ENCODE measurements at places on chromosomes 13 and 19. TPM values are rescaled to one million over a fixed set of nuclear protein-coding genes. Genes with fewer than 3 reads are reported as not detected.

DNA sequence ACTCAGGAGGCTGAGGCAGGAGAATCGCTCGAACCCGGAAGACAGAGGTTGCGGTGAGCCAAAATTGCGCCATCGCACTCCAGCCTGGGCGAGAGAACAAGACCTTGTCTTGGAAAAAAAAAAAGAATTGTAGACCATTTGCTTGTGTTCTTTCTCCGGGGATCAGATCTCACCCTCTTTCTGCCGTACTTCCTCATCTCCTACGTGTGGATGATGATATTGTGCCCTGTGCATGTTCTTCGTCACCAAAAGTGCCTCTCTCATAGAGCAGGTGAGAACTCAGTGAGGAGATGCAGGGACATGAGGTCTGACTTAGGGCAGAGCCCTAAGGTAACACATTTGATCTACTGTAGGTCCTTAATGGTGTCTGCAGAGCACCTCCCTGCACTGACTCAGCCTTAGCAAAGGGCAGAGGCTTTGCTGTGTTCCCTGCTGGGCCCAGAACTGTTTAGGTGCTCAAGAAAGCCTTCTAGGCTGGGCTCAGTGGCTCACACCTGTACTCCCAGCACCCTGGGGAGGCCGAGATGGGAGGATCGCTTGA is 1.3 kb downstream of the APOC2 start:
- DNase-seq, result no peak

DNA sequence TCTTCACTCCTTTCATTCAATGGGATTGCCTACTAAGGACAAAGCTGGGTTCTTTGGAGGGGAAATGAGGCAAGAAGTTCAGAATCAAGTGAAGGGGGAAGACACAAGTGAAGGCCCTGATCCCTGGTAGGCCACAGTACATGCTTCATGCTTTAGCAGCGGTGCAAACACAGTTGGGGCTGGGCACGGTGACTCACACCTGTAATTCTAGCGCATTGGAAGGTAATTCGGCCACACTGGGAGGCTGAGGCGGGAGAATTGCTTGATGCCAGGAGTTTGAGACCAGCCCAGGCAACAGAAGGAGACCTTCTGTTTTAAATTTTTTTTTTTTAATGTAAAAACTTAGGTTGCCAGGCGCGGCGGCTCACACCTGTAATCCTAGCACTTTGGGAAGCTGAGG is 23.4 kb upstream of the GATAD2A start:
- DNase-seq, result no peak

- DNase-seq, result no peak
These were observed 154.1 kb upstream of the MIR17HG start for GRCh38 chr13:91193358-91193757.

DNA sequence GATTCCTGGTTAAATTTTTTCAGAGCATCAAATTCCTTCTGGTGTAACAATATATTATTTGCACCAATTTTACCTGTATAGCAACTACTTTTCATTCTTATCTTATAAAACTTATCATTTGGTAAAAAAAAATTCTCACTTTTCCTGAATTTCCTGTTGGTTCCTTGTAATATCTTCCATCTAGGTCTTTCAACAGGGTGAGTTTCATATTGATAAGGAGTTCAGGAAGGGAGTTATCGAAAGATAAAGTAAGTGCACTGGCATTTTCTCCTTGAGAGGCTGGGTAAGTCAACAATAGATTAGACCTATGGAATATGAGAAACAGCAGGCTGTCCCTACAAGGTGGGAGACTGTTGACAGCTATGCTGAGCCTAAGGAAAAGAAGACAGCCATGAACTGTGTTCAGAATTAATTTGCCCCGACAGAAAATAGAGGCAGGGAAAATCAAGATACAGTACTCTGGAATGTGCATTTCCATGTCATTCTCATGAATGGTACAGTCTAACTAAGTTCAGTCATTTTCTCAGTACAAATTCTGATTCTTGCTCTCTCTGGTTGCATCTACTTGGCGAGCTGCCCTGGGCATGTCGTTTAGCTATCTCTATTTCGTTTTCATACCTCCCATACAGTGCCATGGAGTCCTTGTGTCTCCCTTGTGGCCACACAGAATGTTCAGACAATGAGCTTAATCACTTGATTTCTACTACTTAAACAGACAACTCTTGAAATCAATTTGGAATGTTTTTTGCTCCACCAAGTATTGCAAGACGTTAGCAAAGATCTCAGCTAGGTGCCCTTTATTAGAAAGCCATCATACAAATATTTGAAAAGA is 9.9 kb downstream of the IGFL1 start:
- DNase-seq, result peak; percentile 13

GRCh38 chr19:1206864-1207450 is 1.4 kb downstream of the STK11 start:
- DNase-seq, result peak; percentile 56

DNA sequence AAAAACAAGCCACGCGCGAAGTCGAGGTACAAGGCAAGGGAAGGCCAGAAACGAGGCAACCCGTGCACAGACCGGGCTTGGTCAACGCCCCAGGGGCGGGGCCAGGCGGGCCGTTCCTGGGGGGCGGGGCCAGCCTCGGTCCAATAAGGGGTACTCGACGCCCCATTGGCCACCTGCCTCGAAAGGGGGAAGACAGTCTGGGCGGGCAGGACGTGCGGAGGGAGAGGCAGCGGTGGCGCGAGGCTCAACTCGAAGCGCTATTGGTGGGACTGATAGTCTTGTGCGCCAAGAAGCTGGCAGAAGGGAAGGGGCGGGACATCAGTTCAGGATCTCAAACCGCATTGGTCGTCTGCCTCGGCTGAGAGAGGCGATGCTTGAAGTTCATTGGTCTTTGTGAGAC is at the start of gene LYPD4:
LYPD4 (minus strand) TSS at position 83 of the 400 bp plus-strand sequence. CDS start 5,398 bp downstream, outside the sequence.
- no peak for DNase-seq

DNA sequence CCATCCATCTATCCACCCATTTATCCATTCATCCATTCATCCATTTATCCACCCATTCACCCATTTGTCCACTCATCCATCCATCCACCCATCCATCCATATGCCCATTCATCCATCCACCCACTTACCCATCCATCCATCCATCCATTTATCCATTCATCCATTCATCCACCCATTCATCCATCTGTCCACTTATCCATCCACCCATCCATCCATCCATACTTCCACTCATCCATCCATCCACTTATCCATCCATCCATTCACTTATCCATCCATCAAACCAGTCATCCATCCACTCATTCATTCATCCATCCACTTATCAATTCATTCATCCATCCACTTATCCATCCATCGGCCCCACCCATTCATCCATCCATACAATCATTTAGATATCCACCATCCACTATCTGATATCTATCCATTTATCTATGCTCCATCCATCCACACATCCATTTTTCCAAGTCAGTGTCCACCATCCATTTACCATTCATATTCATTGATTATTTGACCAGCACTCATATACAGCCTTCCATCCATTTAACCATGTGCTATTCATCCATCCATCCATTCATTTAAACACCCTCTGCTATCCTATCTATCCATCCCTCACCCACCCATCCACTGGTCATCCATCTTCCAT is 2.8 kb downstream of the TMEM221 start:
- no peak for DNase-seq

GRCh38 chr19:15680478-15681322 is 7.8 kb downstream of the CYP4F12 start:
- no peak for DNase-seq

ZNF529 gene
- total RNA-seq, result 10.1 TPM

MICOS13 gene
- 27.5 TPM for total RNA-seq

VN1R2 gene
- not detected for total RNA-seq

FBXO17 gene
- 1.8 TPM for total RNA-seq

RNF17 gene
- not detected for total RNA-seq

TGFBR3L gene
- total RNA-seq, result not detected

ZSCAN18 gene
- 41.5 TPM for total RNA-seq
